ENCODE measurements at places on chromosomes 4 and X.

GRCh38 chr4:6781113-6781512 lies 1.4 kb upstream of the KIAA0232 start:
- no peak for DNase-seq

GRCh38 chr4:56297776-56298175 lies 89.5 kb downstream of the AASDH start:
- no peak for DNase-seq

DNA sequence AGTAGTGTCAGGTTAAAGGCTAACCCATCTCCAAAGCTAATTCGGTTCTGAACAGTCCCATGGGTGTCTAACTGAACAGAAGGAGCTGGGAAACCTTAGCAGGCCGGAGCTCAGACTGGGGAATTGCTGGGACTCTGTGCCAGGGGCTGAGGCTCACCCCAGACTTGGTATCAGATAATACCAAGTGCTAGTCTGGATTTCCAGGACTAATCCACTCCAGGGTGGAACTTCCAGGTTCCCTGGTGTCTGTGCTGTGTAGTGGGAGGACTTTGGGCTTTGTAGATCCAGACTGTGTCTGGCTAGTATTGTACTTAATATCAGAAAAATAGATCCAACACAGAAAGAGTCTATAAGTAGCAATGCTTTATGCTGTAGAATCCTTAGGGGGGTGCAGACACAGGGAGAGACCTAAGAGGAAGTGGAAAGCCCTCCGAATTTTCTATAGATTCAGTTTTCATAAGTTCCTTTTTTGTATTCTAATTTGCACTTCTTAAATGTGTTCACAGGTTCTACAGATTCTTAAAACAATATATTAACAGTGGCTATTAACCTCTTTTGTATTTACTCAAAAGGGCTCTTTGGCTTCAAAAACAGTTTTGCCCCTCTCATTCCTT lies 4.1 kb downstream of the ZNF827 start:
- DNase-seq = no peak

- no peak for DNase-seq
Observed at GRCh38 chr4:794900-795725, 30.8 kb downstream of the CPLX1 start.

GRCh38 chr4:140595065-140595464 lies 26.3 kb upstream of the UCP1 start:
- no peak for DNase-seq

GRCh38 chr4:158605393-158605792 lies 66.3 kb downstream of the C4orf46 start:
- DNase-seq = no peak

- no peak for DNase-seq
Observed at GRCh38 chrX:2677764-2678163, 13.3 kb upstream of the CD99 start.

DNA sequence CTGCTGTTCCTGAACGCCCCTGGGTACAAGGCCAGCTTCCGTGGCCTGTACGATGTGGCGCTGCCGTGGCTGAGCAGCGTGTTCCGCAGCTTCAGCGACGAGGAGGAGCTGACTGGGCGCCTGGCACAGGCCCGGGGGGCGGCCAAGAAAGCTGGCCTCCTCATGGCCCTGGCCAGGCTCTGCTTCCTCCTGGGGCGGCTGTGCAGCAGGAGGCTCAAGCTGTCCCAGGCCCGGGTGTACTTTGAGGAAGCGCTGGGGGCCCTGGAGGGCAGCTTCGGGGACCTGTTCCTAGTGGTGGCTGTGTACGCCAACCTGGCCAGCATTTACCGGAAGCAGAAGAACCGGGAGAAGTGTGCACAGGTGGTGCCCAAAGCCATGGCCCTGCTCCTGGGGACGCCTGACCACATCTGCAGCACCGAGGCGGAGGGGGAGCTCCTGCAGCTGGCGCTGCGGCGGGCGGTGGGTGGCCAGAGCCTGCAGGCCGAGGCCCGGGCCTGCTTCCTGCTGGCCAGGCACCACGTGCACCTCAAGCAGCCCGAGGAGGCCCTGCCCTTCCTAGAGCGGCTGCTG lies 28.2 kb downstream of the SH3TC1 start:
- DNase-seq = no peak

GRCh38 chrX:15915959-15916703 lies 61.5 kb upstream of the AP1S2 start:
- DNase-seq = no peak

- no peak for DNase-seq
Observed at GRCh38 chrX:135185795-135186443, 14.7 kb upstream of the CT55 start.

- no peak for DNase-seq
Observed at GRCh38 chrX:2549876-2550275, 49.1 kb upstream of the DHRSX start.

DNA sequence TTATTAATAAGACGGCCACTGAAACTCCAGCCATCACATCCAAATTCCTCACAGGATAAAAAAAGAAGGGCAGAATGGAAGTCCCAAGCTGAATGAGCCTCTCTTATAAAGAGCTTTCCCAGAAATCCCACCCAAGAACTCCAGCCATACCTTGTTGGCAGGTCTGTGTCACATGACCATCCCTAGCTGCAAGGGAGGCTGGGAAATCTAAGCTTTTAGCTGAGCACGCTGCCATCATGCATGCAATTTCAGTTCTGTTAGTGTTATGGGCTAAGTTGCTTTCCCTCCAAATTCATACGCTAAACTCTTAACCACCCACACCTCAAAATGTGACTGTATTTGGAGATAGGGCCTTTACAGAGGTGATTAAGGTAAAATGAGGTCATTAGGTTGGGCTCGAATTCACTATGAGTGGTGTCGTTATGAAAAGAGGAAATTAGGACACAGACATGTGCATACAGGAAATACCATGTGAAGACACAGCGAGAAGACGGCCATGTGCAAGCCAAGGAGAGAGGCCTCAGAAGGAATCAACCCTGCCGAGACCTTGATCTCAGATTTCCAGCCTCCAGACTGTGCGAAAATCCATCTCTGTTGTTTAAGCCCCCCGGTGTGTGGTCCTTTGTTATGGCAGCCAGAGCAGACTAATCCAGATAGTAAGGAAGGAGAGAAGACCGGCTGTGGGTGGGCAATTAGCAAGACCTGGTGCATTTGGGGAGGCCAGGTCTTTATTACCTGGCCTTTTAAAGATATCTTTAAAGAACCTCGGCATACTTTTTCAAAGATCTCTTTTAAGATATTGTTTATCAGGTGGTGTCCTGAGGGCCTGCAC lies 317.6 kb downstream of the BCOR start:
- DNase-seq = no peak

DNA sequence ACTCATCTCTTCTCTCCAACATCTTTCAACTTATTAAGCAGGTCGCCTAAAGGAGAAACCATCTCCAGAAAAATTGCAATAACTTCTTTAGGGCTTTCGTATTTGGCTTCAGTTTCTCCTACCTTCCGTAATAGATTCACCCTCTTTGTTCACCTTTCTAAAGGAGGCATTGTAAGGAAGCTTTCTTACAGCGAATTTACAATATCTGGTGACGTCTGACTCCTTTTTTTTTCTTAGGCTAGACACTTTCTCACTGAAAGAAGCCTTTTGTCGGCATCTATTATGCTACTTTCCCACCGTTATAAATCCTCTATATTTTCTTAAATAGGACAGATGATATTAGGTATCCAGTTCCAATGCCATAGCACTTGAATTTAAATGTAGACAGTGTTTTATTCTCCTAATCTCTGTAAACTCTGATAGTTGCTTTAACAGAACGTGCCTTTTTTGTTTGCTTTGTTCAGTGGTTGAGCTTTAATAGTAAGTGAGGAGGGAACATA lies 302.4 kb downstream of the IL1RAPL1 start:
- DNase-seq = no peak

GRCh38 chrX:132836471-132836870 lies 122.0 kb downstream of the HS6ST2 start:
- no peak for DNase-seq

GRCh38 chr4:154001193-154001592 lies 212.3 kb upstream of the SFRP2 start:
- no peak for DNase-seq

DNA sequence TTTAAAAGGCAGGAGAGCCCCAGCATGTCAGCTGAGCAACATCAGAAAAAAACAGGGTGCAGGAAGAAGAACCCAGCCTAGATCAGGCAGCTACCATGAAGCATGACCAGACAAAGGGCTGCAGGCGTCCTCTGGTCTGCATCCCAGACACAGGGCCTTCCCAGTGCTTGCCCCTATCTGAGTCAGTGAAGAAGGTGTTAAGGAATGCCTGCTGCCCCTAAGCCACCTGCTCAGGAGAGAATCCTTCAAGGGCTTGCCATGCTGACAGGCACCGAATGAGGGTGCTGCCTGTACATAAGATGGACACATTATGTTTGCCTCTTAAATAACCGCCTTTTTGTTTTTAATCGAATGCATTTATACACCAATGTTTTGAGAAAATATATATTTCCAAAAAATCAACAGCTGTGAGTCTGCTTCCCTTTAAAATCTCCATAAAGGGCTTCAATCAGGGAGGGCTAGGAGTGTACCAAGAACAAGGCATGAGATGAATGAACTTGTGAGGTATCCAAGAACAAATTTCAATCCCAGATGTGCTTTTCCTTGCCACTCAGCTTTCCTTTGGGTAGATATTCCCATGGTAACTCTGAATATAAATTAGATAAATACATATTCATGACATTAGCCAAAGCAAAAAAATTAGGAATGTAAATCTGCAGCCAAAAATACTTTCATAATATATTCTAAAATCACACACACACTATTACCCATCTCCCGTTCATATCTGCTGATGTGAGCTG lies 85.1 kb downstream of the SLC9A7 start:
- DNase-seq = no peak

- DNase-seq = no peak
Observed at GRCh38 chr4:125551466-125551865, 236.7 kb downstream of the FAT4 start.

- DNase-seq = no peak
Observed at GRCh38 chrX:66914080-66914479, 275.2 kb upstream of the EDA2R start.

GRCh38 chr4:110823251-110823650 lies 200.4 kb upstream of the PITX2 start:
- no peak for DNase-seq

DNA sequence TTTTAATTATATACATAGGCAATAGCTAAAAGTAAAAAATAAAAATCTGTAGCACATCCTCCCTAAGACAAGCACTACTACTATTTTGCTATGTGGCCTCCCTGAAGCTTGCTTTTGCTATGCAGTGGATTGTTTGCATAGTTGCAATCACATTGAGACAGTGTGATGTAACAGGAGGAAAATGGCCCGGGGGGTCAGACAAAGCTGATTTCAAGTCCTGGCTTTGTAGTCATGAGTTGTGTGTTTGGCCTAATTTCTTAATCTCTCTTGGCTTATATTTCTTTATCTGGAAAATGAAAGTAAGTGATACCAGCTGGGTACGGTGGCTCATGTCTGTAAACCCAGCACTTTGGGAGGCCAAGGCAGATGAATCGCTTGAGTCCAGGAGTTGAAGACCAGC lies 166.6 kb downstream of the LHFPL1 start:
- no peak for DNase-seq

- no peak for DNase-seq
Observed at GRCh38 chrX:21708116-21708515, 49.8 kb downstream of the SMPX start.

- DNase-seq = no peak
Observed at GRCh38 chr4:76197031-76197743, 16.4 kb downstream of the SCARB2 start.

DNA sequence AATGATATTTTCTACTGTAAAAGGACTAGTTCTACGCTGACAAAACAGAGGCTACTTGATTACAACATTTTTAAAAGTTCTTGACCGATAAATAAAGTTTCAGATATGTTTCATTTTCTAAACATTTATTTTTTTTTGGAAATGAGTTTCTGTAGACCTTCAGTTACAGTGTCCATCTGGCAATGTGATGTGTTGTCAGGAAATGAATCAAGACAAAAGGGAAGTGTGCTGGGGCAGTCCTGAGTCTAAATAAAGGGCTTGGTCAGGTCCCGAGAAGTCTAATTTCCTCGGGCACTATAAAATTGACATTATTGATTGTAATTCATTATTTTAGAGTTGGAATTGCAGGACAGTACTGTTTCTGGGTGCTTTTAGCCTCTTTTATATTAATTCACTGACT lies 57.0 kb upstream of the FTHL17 start:
- DNase-seq = no peak

DNA sequence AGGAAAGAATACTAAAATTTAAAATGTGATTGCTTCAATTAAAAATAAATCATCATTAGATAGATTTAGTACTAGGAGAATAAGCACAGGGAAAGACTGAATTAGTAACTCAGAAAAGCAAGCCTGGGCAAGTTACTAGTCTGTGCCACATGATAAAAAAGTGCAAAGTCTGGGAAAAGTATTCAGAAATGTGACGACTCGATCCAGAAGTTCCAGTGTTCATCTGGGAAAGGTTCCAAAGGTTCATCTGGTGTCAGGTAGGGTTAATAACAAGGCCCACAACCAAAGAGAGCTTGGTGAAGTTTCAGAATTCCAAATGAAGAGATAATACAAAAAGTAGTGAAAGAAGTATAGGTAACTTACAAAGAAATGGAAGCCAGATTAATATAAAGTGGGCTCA lies 78.3 kb upstream of the ARSJ start:
- no peak for DNase-seq

DNA sequence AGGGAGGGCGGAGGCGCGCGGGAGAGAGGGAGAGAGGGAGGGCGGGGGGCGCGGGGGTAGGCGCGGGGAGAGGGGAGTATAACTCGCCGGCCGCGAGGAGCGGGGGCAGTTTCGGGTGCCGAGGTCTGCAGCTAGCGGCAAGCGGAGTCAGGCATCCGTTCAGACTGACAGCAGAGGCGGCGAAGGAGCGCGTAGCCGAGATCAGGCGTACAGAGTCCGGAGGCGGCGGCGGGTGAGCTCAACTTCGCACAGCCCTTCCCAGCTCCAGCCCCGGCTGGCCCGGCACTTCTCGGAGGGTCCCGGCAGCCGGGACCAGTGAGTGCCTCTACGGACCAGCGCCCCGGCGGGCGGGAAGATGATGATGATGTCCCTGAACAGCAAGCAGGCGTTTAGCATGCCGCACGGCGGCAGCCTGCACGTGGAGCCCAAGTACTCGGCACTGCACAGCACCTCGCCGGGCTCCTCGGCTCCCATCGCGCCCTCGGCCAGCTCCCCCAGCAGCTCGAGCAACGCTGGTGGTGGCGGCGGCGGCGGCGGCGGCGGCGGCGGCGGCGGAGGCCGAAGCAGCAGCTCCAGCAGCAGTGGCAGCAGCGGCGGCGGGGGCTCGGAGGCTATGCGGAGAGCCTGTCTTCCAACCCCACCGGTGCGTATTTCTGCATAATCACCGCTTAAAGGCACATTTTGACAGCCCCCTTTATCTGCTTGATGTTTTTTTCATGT lies at the start of gene POU4F2:
Gene POU4F2 (plus strand): TSS at position 108 of the 720 bp plus-strand sequence. CDS start 248 bp downstream, at position 356.
- no peak for DNase-seq

- DNase-seq = no peak
Observed at GRCh38 chrX:63128509-63128908, 222.6 kb downstream of the SPIN4 start.

- no peak for DNase-seq
Observed at GRCh38 chr4:80732010-80732409, 298.5 kb upstream of the BMP3 start.

- DNase-seq = no peak
Observed at GRCh38 chr4:31678356-31678755, 958.2 kb downstream of the PCDH7 start.

Data from stimulated activated CD4-positive, alpha-beta T cell treated with anti-CD3 and anti-CD28 coated beads, Interleukin-1b, Interleukin-23, amount 100 ng/mL, for 1 hour (primary cell).